ENCODE measurements at places on chromosomes 3 and 15.

GRCh38 chr3:107498646-107499045 is 24.1 kb upstream of the BBX start:
- DNase-seq: no peak

- peak; percentile 14 for DNase-seq
Observed at GRCh38 chr3:188092648-188093047, 61.3 kb upstream of the LPP start.

DNA sequence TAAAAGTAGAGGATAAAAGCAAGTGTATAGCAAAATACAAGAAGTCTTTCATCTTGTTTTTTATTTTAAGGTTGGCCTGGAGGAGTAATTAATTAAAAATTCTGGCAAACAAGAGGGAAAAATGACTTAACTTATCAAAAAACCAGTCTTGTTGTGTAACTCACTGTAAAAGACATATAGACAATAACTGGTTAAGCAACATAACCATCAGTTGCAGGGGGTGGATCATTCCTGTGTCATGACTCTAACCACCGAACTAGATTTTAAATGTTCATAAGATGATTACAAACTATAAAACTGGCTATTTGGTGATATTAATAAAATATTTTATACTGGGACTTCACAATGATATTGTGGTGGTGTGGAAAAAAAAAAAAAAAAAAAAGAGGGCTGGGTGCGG is 130.6 kb downstream of the STAG1 start:
- no peak for DNase-seq

- DNase-seq: no peak
Observed at GRCh38 chr15:63048776-63049665, 6.5 kb downstream of the TPM1 start.

DNA sequence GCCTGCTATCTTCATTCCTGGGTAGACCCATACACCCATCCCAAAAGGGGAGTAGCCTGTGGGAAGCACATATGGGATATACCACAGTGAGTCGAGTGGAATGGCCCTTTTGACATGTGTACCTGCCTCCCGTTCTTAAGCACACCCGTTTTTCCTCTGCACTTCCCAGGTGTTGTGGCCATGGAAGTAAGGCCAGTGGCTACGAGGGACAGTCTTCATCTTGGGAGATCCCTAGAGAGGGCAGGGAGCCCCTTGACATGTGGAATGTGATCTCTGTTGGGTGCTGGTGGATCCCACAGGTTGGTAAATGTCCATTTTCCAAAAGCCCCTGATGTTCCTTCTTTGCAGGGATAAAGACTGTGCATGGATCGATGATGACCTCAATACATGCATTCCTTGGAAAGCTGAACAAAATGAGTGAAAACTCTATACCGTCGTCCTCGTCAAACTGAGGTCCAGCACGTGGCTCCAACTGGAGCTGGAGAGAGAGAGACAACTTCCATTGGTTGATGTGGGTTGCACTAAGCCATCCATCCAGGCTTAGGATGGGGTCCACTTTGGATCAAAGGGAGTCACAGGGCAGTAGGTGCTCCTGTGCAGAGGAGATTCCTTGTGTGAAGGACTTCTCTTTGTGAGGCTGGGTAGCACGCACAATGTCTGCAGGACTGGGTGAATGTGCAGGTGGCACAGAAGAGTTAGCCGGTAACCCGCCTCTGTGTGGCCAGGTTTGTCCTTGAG is 136.8 kb downstream of the SNRPN start:
- DNase-seq: no peak

- no peak for DNase-seq
Observed at GRCh38 chr15:74937272-74937589, 642 bp downstream of the COX5A start.

- DNase-seq: no peak
Observed at GRCh38 chr3:103907567-103907966, 1459.1 kb upstream of the ALCAM start.

- DNase-seq: peak; percentile 25
Observed at GRCh38 chr3:11643201-11643603, 513 bp downstream of the VGLL4 start.

DNA sequence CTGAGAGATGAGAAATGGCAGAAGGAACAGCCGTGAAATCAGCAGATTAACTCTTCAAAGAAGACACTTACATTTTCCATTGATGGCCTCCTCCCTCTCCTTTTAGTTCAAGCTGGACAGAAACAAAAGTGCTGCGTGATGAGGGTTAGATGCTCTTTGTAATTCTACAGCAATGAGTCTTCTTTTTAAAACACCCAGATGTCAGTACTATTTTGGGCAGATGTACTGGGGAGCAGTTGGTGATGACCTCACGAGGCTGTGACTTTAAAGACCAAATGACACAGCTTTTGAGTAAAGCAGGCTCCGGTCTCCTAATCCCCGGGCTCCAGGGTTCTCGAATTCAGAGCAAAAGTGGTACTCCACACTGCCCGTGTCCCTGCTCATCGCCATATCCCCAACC is 198.2 kb downstream of the SLCO3A1 start:
- no peak for DNase-seq

GRCh38 chr3:71537211-71537611 is 46.3 kb downstream of the FOXP1 start:
- DNase-seq: no peak

GRCh38 chr3:47379411-47379899 is 1.4 kb upstream of the PTPN23 start:
- no peak for DNase-seq

- no peak for DNase-seq
Observed at GRCh38 chr3:156472684-156473083, 82.2 kb downstream of the SSR3 start.

- no peak for DNase-seq
Observed at GRCh38 chr15:56366211-56366610, 985 bp downstream of the TEX9 start.

GRCh38 chr3:38711321-38711720 is 61.8 kb upstream of the SCN5A start:
- no peak for DNase-seq

DNA sequence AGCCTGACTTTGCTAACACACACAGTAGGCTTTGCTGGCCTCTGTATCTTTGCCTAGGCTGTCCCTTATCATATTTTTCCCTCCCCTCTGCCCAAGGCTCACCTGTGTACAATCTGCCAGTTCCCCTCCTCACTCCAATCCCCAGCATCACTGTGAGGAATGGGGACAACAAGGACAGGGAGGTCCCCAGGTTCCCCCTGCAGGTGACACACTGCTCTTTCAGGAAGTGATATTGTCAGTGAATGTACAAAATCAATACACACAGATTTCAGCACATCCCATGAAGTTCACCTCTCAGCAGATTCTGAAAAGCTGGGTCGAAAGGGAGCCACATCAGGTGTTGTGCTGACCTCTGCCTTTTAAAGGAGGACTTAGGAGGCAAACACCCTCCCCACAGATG is 177.5 kb downstream of the RAB11A start:
- DNase-seq: no peak

- no peak for DNase-seq
Observed at GRCh38 chr3:197093871-197094270, 64.3 kb upstream of the MELTF start.

DNA sequence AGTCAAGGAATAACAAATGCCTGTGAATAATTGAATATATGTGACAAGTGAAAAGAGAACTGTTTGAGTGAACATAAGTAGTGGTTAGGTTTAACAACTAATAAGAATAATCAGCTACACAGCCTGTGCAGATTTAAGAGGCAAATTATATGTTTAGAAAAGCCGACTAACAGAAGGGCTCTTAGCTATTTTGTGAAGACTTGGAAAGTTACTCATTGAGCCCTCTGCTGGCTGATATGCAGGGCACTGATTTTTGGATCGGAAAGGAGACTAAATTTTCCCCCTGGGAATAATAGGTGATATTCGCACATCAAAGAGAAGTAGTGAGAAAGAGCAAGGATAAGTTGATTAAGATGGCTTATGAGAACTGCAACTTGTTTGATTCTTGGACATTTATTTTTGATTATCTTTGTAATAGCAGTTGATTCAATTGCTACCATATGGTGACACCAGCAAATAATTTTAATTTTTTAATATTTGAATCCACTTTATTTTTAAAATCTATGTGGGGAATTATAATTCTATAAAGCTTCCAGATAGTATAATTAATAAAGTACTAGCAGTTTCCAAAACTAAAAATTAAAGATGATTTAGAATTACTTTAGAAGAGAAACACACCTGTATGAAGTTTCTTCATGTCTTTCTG is 156.2 kb downstream of the NLGN1 start:
- no peak for DNase-seq

DNA sequence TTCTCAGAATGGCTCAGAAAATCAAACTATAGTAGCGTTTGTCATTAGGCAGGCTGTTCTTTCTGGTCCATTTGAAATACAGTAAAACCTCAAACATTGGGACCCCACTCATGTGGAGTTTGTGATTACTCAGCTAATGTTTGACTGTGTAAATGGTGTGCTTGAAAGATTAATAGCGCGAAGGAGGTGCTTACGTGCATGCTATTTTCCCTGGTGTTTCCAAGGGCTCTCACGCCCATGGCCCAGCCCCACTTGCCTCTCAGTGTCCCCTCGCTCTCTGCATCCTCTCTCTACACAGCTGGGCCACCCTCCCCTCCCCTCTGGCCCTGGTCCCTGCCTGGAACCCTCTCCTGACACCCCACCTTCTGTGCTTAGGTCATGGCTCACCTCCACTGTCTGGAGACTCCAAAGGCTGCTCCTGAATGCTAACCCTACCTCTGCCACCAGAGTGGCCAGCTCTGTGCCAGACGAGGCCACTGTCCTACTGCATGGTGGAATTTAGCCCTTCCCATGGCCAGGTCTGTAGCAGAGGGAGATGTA is 194.2 kb downstream of the PLCL2 start:
- DNase-seq: no peak

GRCh38 chr3:138498991-138499390 is 64.6 kb downstream of the ESYT3 start:
- DNase-seq: no peak

DNA sequence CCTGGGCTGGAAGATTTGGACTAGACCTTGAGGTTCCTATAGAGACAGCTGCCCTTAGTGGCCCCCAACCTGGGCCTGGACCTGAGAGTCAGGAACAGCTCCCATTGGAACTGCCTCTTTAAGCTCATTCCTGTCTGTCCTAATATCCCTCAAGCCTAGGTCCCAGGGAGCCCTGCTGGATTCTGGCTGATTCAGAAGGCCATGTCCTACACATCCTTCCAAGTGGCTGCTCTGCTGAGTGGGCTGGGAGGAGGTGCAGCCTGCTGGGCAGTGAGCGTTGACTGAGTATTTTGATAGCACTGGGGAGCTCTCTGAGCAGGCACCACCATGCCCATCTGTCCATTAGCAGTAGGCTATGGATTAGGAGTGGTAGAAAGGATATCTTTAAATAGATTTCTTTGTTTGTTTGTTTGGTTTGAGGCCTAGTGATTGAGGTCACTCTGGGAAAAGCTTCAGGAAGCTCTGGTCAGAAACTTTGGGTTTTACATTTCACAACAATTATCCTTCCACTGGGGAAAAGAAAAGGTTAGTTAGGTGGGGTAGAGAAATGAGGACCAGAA is 54.6 kb upstream of the ATOSA start:
- no peak for DNase-seq

- DNase-seq: no peak
Observed at GRCh38 chr15:41926185-41927056, 32.6 kb upstream of the SPTBN5 start.

GRCh38 chr15:50190723-50191122 is 8.7 kb downstream of the SLC27A2 start:
- no peak for DNase-seq

DNA sequence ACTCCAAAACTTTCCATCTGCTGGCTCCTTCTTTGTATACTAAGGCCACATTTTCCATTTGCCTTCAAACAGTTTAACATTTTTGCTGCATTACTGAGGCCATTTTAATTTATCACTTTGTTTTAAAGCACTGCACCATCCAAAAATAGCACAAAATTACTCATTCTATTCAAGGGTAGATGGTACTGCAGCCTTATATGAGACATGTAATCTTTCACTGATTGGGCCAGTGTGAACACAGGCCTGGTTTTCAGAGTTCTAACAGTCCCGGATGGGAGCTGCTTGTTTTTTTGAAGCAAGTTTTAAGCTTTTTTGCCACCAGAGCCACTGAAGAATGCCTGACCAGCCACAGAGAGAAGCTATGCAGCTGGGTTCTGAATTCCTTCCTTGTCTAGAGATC is 172.3 kb upstream of the TSC22D2 start:
- DNase-seq: no peak

GRCh38 chr15:39438799-39439592 is 141.9 kb upstream of the THBS1 start:
- no peak for DNase-seq

DNA sequence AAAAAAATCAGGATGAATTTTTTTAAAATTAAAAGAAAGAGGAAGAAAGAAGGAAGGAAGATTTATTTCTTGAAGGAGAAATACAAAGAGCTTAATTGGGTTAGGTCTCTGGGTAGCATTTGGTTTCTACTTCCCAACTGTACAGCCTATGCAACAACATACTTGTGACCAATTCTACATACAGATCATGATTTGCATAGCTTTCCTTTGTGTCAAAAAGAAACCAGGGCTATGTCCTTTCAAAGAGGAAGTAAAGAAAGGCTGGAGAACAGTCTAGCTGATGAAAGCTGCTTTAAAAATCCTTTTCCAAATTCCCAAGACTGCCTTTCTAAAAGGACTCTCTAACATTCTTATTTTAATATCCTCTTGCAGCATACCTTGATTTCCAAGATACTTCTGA is 6.1 kb upstream of the HGD start:
- no peak for DNase-seq

GRCh38 chr3:43423142-43423541 is 136.8 kb downstream of the SNRK start:
- no peak for DNase-seq

DNA sequence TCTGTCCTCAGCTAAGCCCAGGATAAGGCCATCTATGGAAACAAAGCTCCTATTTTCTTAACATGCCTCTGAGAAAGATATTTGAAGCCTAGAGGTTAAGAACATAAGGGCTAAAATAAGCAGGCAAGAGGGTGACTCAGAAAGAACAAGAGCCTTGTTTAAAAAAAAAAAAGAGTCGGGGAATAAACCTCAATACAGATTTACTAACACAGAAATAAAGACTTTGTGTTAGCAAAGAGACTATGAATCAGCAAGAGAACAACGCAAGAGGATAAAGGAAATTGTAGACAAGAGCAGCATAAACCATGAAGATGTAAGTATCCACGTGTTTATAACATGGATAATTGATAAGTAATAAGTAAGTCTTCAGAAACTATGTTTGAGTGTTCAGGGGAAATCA is 36.0 kb downstream of the RAB27A start:
- no peak for DNase-seq

- DNase-seq: no peak
Observed at GRCh38 chr15:80609512-80609946, 85.6 kb upstream of the ABHD17C start.

DNA sequence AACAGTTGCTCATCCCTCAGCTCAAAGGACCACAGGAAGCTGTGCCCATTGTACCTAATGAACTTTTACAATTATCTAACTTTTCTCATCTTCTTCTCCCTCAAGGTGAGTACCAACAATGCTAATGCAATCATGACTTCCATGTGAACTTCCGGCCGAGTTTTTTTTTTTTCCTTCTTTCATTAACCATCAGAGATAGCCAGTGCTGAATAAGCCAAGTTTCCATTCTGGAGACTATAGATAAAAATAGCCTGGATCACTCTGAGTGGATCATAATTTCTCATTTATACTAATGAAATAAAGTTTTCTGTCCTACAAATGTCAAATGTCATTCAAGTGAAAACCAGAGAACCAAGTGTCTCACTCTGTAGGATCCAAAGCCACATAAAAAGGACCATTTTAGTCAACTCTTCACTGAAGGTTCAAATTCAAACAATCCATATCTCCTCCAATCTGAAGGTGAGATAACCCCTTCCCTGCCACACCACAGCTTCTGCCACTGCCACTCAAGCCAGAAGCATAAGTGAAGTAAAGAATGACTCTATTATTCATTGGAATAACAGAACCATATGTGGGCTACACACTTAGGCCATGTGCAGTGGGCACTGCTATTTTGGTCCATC is 5.5 kb downstream of the SUMF1 start:
- DNase-seq: no peak
